ENCODE measurements at places on chromosomes 5 and 9. TPM values are rescaled to one million over a fixed set of nuclear protein-coding genes. Genes with fewer than 3 reads are reported as not detected.

GRCh38 chr9:121353241-121354061 lies 16.6 kb downstream of the STOM start:
- peak overlapping the region; percentile 20 for H3K4me3 ChIP-seq
- DNase-seq, result no peak
- H3K27ac ChIP-seq, result peak overlapping the region; percentile 61
- H3K27me3 ChIP-seq, result no peaks in the 10 kb centered on the region

DNA sequence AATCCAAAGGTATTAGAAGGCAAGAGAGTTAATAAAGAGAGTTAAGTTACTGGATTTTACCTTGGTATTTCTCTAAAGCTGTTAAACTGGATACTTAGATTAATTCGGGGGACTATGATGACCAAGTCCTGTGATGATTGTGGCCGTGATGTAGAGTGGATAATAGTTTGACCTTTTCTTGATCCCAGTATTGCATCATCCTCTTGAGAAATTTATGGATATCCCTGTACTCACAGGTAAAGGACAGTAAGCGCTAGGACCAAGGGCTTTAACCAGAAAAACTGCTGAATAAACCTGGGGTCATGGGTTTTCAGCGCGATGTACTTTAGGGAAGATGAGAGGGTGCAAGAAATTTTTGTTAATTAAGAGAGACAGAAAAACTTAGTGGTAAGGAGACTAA lies 8.3 kb downstream of the OR13C8 start:
- no peaks in the 10 kb centered on the region for H3K27me3 ChIP-seq
- no peak overlapping the region for H3K27ac ChIP-seq
- no peaks in the 10 kb centered on the region for H3K36me3 ChIP-seq
- no peaks in the 10 kb centered on the region for H3K4me1 ChIP-seq
- DNase-seq, result no peak

- H3K27ac ChIP-seq, result no peak overlapping the region
- no peaks in the 10 kb centered on the region for H3K36me3 ChIP-seq
- no peak for DNase-seq
These were observed 43.2 kb upstream of the PIK3R1 start for GRCh38 chr5:68172314-68172713.

- H3K27ac ChIP-seq, result no peak overlapping the region
- H3K4me3 ChIP-seq, result no peak overlapping the region
- peaks cover 74% of the 10 kb centered on the region for H3K36me3 ChIP-seq
- DNase-seq, result no peak
These were observed 11.4 kb upstream of the ZDHHC12 start for GRCh38 chr9:128735373-128735772.

- H3K4me1 ChIP-seq, result peaks cover 20% of the 10 kb centered on the region
- H3K27ac ChIP-seq, result peak overlapping the region; percentile 25
- H3K36me3 ChIP-seq, result no peaks in the 10 kb centered on the region
These were observed 171.8 kb upstream of the RAI14 start for GRCh38 chr5:34484216-34484920.

FGF10 gene
- total RNA-seq, result 7.6 TPM

TRPM6 gene
- total RNA-seq, result 0.44 TPM

PCDHGA11 gene
- total RNA-seq, result 3.2 TPM

Data from lower lobe of right lung (tissue), 2 donors.